ENCODE measurements at places on chromosomes 16 and 17.

DNA sequence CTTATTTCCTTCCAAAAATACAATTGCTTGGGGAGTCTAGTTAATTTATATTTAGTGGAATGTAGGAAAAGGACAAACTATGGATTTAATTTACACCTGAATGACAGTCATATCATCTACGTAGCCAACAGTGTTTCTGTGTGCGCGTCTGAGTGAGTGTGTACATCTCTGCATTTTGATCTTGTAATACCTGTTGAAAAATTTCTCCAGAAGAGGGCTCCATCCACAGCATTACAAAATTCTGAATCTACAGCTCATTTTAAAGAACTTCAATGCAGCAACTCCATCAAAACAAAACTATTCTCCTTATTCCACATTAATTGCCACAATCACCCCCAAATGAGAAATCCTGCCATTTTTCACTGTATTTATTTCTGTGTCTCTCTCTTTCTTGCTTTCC, 3.9 kb downstream of the CDH13 start:
- DNase-seq = no peak

- DNase-seq = no peak
Measured at GRCh38 chr16:11976850-11977375, 379 bp downstream of the SNX29 start.

- no peak for DNase-seq
Measured at GRCh38 chr17:35540589-35541404, 3.3 kb upstream of the SLFN12L start.

DNA sequence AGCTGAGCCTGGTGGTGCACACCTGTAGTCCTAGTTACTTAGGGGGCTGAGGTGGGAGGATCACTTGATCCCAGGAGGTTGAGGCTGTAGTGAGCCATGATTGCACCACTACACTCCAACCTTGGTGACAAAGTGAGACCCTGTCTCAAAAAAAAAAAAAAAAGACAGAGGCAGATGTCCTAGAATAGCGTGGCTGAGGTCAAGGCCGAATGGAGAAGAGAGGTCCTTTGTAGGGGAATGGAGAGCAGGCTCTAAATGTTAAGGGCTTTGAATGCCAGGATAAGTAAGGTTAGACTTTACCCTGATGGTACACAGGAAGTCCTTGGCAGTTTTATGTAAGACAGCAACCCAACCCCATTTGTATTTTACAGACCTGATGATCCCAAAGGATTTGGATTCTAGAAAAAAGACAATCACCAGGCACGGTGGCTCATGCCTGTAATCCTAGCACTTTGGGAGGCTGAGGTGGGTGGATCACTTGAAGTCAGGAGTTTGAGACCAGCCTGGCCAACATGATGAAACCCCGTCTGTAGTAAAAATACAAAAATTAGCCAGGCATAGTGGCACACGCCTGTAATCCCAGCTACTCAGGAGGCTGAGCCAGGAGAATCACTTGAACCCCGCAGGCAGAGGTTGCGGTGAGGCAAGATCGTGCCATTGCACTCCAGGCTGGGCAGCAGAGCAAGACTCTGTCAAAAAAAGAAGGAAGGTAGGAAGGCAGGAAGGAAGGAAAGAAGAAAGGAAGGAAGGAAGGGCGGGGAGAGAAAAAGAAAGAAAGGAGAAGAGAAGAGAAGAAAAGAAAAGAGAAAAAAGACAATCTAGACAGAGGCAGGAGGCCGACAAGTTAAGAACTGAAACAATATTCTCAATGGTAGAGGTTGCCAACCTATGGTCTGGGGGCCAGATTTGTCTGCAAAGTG, 2.1 kb upstream of the SBK1 start:
- no peak for DNase-seq

DNA sequence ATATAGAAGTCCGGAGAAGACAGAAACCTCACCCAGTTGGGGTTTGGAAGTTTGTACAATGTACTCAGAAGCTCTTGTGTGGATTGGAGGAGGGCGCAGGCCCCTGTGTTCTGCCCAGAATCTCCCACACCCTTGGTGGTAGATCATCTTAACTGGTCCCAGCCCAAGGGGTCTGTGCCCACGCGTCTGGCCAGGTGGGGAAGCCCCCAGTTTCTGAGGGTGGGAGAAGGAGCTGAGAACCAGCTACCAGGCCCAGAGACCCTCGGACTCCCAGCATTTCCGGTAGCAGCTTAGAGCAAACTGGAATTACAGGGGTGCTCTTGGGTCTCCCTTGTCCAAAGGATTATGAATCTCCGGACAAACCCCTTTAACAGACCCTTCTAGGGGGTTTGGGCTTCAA, 2.3 kb upstream of the PPP1R9B start:
- no peak for DNase-seq

DNA sequence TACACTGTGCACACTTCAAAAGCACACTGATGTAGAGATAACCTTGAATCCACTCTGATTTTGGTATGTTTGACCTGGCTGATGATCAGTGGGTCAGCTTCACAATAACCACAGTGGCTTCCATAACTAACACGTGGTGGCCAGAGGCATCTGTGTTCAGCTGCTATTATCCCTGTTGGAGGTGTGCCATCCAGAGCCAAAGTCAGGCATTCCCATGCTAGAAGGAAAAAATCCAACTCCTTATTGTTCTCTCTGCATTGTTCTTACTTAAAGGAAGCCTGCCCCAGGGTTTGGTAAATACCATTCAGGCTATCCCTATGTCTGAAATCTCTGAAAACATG, 127.3 kb upstream of the MON1B start:
- no peak for DNase-seq

- no peak for DNase-seq
Measured at GRCh38 chr16:4618645-4619418, 4.1 kb upstream of the UBALD1 start.

DNA sequence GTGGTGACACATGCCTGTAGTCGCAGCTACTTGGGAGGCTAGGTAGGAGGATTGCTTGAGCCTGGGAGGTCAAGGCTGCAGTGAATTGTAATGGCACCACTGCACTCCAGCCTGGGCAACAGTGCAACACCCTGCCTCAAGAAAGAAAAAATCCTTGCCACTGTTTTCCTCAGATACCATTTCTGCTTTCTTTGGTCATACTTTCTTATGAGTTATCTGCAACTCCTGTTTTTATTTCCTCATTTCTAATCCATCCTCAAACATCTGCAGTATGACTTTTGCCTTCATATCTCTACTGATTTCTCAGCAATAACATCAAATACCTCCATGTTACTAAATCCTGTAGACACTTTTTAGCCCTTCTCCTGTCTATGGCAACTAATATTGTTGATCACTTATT, 3.1 kb upstream of the AP2B1 start:
- no peak for DNase-seq

- DNase-seq = no peak
Measured at GRCh38 chr17:63267846-63268245, 178.3 kb downstream of the CYB561 start.

DNA sequence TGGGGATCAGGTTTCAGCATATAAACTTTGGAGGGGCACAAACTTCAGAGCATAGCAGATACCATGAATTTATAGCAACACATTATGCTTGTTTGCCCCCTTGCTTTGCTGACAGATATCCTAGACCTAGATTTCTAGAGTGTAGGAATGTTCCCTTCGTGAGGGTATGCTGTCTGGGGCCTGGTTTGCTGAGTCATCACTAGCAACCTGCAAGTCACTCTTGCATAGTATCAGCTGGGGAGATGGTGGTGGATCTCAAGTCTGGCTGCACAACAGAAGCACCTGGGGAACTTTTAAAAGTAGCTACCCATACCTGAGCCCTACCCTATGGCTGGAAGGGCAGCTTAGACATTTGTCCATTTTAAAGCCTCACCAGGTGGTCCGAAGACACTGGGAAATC, 22.3 kb upstream of the HSBP1 start:
- DNase-seq = no peak

GRCh38 chr16:8645831-8646230, 24.3 kb downstream of the METTL22 start:
- DNase-seq = no peak

DNA sequence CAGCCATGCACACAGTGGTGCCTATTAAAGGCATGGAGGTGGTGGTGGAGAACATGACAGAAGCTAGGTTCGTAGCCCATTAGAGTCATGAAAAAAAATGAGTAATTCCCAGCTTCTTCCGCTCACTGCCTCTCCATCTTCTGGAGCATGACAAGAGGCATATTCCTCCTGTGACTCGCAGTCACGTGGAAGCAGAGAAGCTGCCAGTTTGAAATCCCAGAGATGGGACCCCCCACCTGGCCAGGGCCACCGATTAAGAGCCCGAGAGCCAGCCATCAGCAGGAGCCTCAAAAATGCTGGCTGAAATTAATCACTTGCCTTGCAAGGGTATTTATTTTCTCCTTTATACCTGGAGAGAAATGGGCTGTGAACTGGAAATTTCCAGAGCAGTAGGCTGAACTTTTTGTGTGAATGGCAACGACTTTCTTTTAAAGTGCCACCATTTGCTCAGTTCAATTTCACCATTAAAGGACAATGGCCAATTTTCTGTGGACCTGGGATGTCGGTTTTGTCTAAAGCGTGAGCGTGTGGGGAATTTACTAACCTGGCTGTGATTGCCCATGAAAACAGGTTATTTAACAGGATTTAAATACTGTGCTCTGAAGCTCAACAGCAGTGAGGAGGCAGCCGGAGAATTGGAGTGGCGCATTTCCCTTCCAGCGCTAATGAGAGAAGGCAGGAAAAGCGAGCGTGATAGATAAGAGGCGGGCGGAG, 189.7 kb upstream of the SDK2 start:
- no peak for DNase-seq

DNA sequence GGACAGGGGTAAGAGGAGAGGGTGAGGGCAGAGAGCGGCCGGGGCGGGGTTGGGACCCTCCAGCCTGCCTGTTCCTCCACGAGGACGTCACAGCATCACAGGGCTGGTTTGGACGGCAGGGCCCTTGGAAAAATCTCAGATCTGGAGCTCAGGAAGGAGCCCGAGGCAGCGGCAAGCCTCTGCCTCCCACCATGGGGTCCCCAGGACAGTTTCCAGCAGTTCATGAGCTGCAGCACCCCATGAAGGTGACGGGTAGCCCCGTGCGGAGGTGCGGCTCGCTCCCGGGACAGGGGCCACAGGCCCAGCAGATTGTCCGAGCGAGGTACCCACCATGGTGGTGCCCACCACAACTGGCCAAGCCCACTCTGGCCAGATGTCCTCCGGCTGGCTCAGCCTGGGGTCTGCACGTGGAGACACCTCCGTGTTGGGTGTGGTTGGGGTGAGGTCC, 21.3 kb downstream of the TPSD1 start:
- no peak for DNase-seq

DNA sequence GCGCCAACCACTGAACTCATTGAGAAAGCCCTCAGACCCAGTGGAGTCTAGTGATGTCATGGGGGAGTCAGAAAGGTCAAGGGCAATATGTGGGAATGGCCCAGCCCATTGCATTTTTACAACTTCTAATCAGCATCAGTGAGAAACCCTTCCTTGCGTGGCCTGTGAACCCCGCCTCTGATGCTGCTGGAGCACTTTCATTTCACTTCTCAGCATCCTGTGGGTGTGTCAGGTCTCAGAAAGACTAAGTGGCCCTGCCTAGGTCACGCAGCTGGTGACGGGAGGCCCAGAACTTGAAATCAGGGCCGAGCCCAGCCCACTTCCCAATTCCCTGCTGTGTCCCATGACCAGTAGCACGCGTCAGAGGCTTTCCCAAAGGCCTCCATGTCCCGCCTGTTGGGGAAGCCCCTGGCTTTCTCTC, 6.1 kb downstream of the DNAI2 start:
- no peak for DNase-seq

GRCh38 chr17:73118951-73119391, 26.5 kb upstream of the SLC39A11 start:
- no peak for DNase-seq

- no peak for DNase-seq
Measured at GRCh38 chr17:78107457-78107856, 21.1 kb downstream of the TMC6 start.

GRCh38 chr17:74387365-74388218, 20.3 kb downstream of the GPR142 start:
- no peak for DNase-seq

- DNase-seq = no peak
Measured at GRCh38 chr17:77749321-77749751, 209.2 kb upstream of the TNRC6C start.

DNA sequence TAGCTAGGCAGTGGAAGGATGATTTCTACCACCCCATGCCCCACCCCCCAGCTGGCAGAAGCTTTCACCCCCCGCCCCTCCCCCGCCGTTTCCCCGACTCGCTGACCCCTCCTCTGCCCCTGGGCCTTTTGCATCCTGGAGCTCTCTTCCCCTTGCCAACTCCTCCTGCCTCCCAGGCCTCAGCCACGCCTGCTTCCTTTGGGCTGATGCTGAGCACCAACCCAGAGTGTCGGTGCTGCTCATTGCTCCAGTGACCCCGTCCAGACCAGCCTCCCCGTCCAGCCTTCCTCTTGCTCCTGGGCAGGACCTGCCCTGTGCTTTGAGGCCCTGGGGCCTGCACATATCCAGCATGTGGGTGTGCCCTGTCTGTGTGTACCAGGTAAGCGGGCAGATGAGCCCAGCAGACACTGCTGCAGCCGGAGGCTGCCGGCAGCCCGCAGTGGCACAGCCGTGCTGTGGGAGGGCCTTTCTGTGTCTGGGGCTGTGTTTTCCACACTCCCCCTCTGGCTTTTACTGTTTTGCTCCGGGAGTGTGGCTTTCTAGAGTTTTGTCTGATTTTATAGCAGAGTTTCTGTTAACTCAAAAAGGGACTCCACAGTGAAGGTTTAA, 72.9 kb downstream of the JPH3 start:
- no peak for DNase-seq
